ENCODE measurements at places on chromosomes 1 and 21.

- peak; percentile 41 for DNase-seq
Measured at GRCh38 chr1:36150296-36151133, 1.2 kb upstream of the TRAPPC3 start.

DNA sequence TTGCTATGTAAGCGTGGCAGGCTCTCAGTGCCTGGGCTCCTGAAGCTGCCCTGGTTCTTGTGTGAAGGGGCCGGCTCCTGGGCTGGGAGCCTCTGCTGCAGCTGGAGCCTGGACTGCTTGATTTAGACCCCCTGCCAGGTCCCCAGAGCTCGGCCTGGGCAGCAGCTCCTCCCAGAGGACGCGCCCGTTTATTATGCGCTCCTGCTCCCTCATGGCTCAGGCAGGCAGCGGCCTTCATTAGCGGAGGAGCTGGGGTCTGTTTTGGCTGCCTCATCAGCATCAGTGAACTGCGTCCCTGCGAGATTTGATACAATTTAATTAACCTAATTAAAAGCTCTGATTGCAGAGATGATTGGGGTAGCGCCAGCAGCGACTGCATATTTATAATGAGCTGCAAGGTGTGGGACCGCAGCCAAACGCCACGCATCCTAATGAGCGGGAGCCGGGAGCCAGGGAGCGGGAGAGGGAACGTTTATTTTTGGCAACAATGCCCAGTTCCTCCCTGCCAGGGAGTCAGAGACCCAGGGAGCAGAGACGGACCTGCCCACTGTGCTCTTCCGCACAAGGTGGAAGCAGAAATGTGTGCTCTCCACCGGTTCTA, 16.6 kb downstream of the UTP11 start:
- DNase-seq, result no peak

GRCh38 chr21:29360799-29361765, 62.4 kb downstream of the BACH1 start:
- no peak for DNase-seq

DNA sequence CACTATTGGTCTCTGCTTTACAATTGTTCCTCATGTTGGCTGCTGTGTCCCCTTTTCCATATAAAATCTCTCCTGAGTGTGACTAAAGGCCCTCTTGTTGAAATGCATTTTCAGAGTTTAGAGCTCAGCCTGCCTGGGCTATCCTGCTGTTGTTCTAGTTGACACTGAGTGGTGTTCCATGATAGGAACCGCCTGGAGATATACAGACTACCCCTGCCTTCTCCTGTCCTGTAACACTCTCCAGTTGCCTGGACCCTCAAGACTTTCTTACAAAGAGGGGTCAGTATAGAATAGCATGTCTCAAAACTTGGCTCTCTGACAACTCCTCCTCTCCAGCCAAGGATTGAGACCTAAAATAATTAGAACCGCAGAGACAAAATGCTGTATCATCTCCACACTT, 152.0 kb upstream of the POU3F1 start:
- no peak for DNase-seq

- no peak for DNase-seq
Measured at GRCh38 chr21:40507978-40508377, 339.0 kb downstream of the DSCAM start.

- no peak for DNase-seq
Measured at GRCh38 chr1:54325703-54326461, 80.3 kb downstream of the SSBP3 start.

GRCh38 chr1:215845234-215845891, 278.3 kb downstream of the KCTD3 start:
- no peak for DNase-seq

GRCh38 chr1:111334169-111334568, 43.5 kb downstream of the CHIA start:
- no peak for DNase-seq

DNA sequence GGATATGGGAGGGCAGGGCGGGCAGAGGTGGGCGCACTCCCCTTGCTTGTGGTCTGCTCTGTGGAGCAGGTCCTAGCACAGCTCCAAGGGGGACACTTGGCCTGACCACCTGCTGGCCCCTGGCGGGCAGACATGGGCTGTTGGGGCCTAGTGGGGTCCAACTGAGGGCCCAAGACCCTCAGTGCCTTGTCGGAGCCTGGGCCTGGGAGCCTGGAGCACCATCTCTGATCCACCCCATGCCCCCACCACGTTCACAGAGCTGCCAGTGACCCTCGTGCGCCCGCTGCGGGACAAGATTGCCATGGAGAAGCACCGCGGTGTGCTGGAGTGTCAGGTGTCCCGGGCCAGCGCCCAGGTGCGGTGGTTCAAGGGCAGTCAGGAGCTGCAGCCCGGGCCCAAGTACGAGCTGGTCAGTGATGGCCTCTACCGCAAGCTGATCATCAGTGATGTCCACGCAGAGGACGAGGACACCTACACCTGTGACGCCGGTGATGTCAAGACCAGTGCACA, 70.6 kb downstream of the OBSCN start:
- no peak for DNase-seq

- DNase-seq, result no peak
Measured at GRCh38 chr1:103230061-103230460, 121.7 kb upstream of the COL11A1 start.

- no peak for DNase-seq
Measured at GRCh38 chr1:92990828-92991227, 29.6 kb upstream of the DIPK1A start.
